ENCODE measurements at places on chromosomes 2 and 18.

DNA sequence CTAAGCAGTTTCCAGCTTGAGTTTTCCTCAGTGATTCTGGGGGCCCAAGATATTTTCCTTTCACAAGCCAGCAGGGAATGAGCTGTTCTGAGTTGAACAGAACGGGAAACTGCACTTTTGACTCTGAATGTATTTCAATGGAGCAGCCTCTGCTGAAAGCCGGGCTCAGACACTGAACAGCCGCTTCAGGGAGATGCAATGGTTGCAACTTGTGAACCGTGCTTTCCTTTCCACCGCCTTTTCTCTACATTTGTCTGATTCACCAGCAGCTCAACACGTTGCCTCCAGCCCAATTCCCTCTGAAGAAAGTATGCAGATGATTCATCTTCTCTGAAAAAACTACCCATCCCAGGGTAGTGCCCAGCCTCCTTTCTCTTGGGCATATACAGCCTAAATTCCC is 119.3 kb upstream of the PKDCC start:
- no peak for DNase-seq

DNA sequence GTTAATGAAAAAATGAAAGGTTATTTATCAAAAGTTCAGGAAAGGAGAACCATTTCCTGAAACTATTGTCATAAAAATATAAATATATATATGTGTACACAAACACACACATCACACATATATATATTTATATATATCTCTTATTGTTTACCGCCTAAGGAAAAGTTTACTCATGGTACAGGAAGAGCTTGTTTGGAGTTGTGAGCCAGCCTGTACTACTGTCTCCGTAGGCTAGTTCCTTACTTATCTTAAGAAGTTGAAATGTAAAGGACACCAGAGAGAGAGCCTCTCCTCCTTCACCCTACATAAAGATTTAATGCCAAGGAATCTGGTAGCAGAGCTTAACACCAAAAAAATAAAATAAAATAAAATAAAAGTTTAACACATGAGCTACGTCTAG is 19.6 kb downstream of the DSC1 start:
- no peak for DNase-seq

DNA sequence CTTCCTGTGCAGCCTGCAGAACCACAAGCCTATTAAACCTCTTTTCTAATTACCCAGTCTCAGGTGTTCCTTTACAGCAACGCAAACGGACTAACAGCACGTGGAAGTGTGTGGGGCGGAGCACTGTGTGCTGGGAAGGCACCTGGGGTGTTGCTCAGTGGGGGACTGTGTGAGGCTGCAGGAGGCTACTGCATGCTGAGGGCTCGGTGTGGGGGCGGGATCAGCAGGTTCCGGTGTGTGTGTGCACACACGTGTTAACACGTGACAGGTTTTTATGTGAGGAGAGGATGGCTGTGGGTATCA is 58.9 kb downstream of the ANKMY1 start:
- DNase-seq, result no peak

DNA sequence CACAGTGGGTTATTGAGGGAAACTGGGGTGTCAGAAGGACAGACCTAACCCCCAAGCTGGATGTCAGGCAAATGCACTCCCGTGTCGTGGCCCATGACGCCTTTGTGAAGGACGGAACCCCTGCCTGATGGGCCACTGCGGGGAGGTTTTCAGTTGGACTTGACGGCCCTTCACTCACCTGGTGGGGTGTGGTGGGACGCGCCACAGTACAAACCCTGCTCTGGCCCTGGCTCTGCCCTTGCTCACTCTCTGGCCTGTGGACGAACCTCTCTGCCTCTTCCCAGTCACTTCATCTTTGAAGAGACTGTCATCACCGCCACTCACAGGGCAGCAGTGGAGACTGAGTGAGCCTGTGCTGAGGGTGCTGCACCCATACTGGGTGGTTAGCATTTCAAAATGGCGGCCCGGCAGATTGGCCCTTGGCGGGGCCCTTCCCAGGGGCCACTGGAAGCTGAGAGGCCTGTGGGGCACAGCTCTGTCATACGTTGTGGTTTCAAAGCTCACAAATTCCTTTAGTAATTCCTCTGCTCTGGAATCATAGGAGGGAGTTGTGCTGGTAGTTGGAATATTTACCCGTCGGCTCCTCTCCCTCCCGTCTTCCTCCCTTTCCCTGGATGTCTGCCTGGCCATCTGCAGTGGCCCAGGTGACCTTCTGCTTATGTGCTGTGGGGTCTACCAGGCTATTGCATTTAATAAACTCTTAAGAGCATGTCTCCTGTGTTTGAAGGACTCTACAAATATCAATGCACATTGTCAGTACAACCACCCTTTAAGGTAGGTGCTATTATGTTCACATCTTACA is 200.6 kb downstream of the CTIF start:
- DNase-seq, result no peak

GRCh38 chr2:12642859-12643258 is 73.9 kb upstream of the TRIB2 start:
- DNase-seq, result no peak

DNA sequence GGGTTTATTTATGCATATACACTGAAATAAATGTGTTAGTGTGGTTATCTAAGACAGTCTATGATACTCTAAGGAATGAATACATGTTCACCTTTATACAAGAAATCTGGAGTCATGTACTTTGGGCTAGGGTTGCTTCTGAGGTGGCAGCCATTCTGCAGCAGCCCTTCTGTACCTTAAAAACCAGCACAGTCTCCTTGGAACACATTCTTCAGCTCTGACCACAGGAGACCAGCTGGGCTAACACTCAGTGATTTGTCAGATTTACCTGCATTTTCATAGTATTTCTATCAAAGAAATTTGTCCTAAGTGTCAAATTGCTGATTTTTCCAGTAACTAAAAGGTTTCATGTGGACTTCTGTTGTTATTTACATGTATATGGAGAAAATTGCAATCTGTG is 167.7 kb downstream of the CAMKMT start:
- no peak for DNase-seq
